Stimulated activated CD4-positive, alpha-beta T cell treated with anti-CD3 and anti-CD28 coated beads, Interleukin-1b, Interleukin-23, amount 100 ng/mL, for 1 hour (primary cell): ENCODE measurements at places on chromosomes 1 and 21.

- DNase-seq: no peak
Measured at GRCh38 chr1:103942029-103942428, 192.3 kb downstream of the AMY1C start.

DNA sequence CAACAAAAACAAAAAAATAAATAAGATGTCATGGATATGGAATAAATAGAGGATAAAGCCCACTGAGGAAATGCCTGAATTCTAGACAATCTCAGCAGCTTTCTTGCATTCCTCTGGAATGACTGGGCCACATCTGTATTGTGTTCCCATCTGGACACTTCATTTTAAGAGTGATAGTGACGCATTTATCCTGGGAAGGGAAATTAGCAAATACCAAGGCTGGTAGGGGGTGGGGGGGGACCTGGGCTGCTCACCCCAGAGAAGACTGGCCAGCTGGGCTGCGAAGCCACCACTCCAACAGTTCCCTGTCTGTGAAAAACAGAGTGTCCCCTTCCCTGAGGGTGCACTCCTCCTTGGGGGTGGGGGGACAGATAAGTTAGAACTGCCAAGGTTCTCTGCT lies 106.3 kb downstream of the HIVEP3 start:
- DNase-seq: no peak

DNA sequence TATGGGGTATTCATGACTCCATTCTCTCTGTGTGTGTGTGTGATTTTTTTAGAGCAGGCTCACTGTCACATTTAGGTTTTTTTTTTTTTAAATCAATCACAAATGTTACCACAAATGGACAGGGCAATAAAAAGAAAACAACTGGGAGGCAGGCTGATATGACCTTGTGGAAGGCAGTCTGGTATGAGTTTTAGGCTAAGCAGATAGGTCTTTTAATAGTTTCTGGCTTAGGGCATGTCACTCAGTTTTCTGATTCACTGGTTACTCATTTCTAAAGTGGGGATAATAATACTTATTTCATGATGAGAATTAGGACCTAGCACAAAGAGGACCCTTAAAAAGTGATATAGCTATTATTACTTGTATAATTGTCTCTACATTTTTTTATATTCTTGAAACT lies 278.9 kb downstream of the RYR2 start:
- DNase-seq: no peak

GRCh38 chr1:19113697-19114092 lies 96.4 kb downstream of the UBR4 start:
- peak; percentile 15 for DNase-seq

DNA sequence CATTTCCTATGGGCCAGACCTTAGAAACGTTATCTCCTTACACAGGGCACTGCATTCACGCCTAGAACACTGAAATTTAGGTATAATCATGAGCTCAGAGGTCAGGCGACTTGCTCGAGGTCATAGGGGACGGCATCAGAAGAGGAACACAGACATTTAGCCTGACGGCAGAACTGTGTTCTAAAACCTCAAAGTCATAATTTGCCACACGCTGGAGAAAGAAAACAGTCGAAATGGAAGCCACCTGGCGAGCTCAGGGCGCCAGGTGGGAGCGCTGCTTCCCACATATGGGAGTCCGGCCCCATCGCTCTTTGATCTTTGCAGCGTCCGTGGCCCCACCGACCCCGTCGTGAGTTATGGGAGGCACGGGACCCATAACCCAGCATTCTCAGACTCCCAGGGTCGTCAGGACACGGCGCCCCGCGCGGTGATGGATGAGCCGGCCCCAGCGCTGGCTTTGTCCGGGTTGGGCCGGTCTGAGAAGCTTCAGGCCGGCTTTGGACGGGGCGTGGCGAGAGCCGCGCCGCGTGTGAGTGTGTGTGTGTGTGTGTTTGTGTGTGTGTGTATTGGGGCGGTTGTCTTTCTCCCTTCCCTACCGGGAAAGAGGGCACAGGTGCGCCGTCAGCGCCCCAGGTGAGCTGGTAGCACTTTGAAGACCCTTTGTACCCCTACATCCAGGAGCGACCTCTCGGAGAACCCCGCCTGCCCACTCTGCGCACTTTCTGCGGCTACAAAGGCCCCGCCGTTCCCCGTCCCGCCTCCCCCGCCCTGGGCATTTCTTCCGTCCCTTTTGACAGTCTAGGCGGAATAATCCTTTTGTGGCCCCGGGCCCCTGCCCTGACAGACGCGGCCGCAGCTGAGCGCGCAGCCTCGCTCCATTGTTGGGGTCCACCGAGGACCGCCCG lies 861 bp upstream of the DRAXIN start:
- no peak for DNase-seq

- DNase-seq: no peak
Measured at GRCh38 chr1:48889082-48889481, 112.4 kb upstream of the BEND5 start.

GRCh38 chr1:109392788-109393616 lies 4.7 kb downstream of the SORT1 start:
- DNase-seq: no peak
